ENCODE measurements at places on chromosomes 1 and 21. TPM values are rescaled to one million over a fixed set of nuclear protein-coding genes. Genes with fewer than 3 reads are reported as not detected.

Gene S100A2
- 91.2 TPM for polyA plus RNA-seq

Gene RXFP4
- 0.18 TPM for polyA plus RNA-seq

Gene FHAD1
- polyA plus RNA-seq = 0.38 TPM

Gene DMBX1
- not detected for polyA plus RNA-seq

Gene IL19
- not detected for polyA plus RNA-seq

Gene BEST4
- polyA plus RNA-seq = 0.30 TPM

Gene TAL1
- 4.0 TPM for polyA plus RNA-seq

Gene LORICRIN
- polyA plus RNA-seq = not detected

Gene ACTL8
- not detected for polyA plus RNA-seq

Gene C1orf53
- 2.2 TPM for polyA plus RNA-seq

Gene ALG14
- 2.7 TPM for polyA plus RNA-seq

Gene ELK4
- 5.6 TPM for polyA plus RNA-seq

Gene UTP11
- polyA plus RNA-seq = 43.5 TPM

Gene ST6GALNAC3
- polyA plus RNA-seq = 5.1 TPM

Gene DMRTA2
- polyA plus RNA-seq = not detected

Gene TEDDM1
- polyA plus RNA-seq = not detected

Gene NUDT4B
- polyA plus RNA-seq = 4.4 TPM

Gene TRIM58
- 0.43 TPM for polyA plus RNA-seq

Gene ERICH3
- 0.11 TPM for polyA plus RNA-seq

Gene OR2AK2
- polyA plus RNA-seq = not detected

Gene ZBTB8A
- 7.4 TPM for polyA plus RNA-seq

Gene CD1B
- 0.09 TPM for polyA plus RNA-seq

Gene CASQ1
- 4.5 TPM for polyA plus RNA-seq

Gene DNASE2B
- polyA plus RNA-seq = not detected

Gene EPS8L3
- polyA plus RNA-seq = 0.23 TPM

Gene HCN3
- 3.2 TPM for polyA plus RNA-seq

Gene CHIA
- polyA plus RNA-seq = not detected

Gene AMY1A
- polyA plus RNA-seq = not detected

Gene KMO
- 0.35 TPM for polyA plus RNA-seq

Gene MTMR11
- polyA plus RNA-seq = 15.2 TPM

Gene CHD5
- 1.6 TPM for polyA plus RNA-seq

Gene RGSL1
- not detected for polyA plus RNA-seq

Gene ZBED6
- polyA plus RNA-seq = 3.0 TPM

Measured in urinary bladder (tissue), 4 donors.